ENCODE measurements at places on chromosomes 2 and 18.

DNA sequence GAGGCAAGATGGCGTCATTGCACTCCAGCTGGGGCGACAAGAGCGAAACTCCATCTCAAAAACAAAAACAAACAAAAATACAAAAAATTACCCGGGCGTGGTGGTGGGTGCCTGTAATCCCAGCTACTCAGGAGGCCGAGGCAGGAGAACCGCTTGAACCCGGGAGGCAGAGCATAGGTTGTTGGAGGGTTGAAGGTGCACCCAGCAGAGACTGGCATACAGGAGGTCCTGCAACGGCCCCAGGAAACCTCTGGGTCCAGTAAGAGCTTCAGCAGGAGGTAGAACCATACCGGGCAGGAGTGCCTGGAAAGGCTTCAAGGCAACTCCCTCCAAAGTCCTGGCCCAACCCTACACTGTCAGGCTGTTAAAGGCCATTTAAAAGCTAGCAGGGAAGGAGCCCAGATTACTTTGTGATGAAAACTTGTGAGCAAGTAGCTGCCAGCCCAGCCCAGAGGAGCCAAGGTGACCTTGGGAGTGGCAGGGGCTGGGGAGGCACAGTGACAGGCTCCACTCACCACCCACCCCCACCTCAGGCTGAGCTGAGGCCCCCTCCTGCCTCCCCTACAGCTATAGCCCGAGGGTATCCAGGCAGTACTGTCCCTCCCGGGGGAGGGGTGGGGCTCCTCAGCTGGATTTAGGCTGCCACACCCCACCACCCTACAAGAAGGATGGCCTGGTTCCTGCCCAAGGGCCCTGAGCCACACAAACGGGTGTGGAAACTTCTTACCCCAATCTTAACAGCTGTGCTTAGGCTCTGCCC is 28.1 kb downstream of the TFCP2L1 start:
- DNase-seq, result no peak

GRCh38 chr2:98504381-98505109 is 59.9 kb downstream of the INPP4A start:
- DNase-seq, result no peak

DNA sequence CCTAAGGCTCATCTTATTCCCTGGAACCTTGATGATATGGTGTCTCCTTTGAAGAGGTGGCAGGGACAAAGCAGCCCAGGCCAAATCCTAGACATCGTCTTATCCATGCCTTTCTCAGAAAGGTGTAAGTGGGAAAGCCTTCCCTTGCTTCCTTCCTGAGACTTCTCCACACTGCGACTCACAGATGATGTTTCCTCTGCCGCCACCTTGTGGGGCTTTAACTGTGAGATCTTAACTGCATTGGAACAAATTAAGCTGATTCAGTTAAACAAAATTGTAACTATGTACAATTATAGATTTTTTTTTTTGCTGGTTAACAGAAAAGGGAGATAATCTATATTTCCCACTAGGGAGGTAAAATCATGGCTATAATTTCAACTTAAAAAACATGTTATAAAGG is 10.0 kb upstream of the GCA start:
- DNase-seq, result no peak

DNA sequence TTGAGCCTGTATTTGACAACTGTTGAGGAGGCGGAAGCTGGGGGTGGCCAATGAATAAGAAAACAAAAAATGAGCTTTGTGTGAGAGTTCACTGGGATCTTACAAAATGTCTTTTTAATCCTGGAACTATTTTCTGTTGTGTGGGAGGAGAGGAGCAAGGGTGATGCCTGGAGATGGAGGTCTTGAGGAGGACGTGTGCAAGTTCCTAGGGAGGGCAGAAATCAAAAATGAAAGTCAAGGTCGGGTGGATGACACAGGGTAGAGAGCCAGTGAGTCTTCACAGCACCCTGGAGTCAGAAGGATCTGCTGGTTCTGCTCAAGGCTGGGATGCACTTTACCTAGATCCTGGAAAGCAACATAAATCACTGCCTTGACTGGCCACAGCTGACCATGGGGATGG is 180.3 kb upstream of the PKDCC start:
- no peak for DNase-seq

GRCh38 chr2:8631465-8632005 is 50.3 kb upstream of the ID2 start:
- DNase-seq, result no peak

DNA sequence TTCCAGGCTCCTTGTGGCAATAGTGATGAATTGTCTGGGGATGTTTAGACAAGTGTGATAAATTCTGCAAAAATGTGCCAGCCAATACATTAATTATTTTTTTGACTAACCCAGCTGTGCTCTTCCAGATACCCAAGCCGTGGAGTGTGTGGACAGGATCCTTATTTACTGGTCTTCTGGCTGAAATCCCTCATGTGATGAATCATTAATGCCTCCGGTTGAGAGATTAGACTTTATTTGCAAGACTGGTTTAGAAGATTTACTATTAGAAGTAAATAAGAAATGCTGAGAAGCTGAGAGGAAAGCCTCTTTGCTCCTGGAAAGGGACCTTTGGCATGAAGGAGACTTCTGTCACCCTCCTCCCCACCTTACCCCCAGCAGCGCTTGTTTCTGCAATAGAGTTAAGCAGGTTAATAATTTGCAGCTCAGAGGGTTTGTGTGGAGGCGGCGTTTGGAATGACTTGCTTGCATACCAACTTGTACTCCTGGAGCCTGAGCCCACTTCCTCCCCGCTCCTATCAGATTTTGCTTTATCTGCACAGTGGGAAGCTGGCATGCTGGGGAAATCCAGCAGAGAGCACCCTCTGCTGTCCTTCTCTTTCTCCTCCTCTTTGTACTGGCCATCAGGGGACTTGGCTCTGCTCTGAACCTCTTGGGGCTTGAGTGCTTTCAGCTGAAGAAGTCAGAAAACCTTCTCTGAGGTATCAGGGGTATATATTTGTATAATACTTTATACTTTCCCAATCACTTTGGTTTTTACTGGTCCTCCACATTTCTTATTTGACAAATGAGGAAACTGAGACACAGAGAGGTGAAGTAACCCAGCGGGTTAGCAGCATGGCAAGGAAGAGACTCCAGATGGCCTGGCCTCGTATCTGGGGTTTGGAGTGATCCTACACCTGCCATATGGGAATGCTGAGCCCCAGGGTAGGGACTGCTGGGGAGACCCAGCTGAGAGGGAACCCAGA is 16.3 kb downstream of the SLC3A1 start:
- no peak for DNase-seq

DNA sequence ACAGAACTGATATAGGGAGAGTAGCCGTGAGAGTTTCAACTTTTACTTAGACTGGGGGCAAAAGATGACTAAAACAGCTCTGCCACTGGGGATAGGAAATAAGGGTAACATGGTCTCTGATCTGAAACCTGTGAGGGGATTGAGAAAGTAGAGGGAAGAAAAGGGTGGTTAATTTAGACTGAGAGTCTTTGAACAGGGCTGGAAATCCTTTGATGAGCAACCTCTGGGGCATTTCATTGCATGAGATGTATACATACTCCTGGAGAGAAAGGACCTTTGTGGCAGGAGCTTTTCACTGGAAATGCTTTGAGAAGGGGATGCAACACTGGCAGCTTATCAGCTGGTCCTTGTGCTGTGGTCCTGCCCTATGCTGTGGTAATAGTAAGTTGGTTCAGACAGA is 9.4 kb downstream of the GALNT1 start:
- DNase-seq, result no peak

DNA sequence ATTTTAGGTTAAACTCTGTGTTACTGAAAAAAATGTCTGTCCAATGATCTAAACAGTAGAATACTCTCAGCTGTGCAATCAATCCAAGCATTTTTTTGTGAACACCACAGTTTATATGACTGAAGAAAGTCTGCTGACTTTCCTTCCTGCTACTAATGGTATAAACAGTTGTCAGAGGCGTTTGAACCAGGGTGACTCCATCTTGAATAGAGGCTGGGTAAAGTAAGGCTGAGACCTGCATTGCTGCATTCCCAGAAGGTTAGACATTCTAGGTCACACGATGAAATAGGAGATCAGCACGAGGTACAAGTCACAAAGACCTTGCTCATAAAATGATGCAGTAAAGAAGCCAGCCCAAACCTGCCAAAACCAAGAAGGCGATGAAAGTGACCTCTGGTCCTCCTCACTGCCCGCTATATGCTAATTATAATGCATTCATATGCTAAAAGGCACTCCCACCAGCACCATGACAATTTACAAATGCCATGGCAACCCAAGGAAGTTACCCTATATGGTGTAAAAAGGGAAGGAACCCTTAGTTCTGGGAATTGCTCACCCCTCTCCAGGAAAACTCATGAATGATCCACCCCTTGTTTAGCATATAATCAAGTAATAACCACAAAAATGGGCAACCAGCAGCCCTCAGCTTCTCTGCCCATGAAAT is 31.3 kb downstream of the POU3F3 start:
- no peak for DNase-seq

DNA sequence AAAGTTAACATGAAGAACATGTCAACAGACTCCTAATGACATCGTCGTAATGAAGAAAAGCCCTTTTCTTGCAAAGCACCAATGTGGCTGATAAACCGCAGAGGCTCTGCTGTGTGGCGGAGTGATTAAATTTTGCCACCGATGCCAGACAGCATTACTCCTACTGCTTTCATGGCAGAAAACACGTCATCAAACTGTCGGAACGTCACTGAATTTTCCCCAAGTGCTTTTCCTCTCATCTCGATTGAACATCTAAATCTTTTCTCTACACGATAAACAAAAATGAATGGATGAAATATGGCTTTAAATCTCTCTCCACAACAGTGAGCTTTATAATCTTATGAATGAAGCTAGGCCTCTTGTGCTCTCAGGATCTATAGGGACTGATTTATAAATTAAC is 159.8 kb upstream of the REG3G start:
- no peak for DNase-seq

- DNase-seq, result no peak
Measured at GRCh38 chr2:88714667-88715066, 23.2 kb downstream of the RPIA start.

DNA sequence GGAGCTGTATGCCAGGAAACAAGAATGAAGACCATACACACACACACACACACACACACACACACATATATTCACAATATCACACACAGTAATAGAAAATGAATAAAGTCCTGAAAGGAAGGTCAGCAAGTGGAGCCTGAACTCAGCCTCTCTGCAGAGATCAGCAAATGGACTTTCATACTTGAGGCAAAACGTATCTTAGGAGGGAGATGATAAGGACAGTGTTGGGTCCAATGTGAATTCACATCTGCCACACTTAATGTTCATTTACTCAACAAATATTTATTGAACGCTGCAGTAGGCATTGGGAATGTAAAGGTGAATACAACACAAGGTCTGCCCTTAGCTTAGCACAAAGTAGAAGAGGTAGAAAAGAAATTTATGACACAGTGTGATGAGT is 2.7 kb upstream of the MTLN start:
- DNase-seq, result no peak

DNA sequence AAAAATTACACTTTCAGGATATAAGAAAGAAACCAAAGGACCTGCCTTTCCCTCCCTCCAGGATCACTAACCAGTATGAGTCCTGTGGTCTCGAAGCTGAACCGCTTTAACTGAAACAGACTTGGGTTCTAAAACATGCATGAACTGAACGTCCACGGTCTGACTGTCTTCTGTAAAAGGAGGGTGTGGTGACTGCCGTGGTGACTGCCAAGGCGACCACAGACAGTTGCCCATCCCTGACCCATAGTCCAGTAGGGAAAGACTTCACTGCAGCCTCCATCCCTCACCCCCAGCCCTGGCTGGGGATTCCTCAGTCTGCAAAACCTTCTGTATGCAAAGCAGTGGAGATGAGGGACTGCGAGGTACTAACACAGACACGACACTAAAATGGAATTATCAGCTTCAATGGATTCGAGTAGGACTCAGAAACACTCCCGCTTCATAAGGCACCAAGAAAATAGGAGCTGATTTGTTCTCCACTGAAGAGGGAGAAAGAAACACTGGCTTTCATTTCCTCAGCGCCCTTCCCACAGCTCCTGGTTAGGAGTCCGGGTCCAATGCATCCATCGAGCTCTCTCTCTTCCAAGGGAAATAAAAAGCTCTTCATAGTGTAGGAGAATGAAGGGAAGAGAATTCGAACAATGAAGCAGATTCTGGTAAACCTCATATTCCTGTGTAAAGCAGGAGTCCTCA is 197.2 kb downstream of the HDAC4 start:
- DNase-seq, result no peak

DNA sequence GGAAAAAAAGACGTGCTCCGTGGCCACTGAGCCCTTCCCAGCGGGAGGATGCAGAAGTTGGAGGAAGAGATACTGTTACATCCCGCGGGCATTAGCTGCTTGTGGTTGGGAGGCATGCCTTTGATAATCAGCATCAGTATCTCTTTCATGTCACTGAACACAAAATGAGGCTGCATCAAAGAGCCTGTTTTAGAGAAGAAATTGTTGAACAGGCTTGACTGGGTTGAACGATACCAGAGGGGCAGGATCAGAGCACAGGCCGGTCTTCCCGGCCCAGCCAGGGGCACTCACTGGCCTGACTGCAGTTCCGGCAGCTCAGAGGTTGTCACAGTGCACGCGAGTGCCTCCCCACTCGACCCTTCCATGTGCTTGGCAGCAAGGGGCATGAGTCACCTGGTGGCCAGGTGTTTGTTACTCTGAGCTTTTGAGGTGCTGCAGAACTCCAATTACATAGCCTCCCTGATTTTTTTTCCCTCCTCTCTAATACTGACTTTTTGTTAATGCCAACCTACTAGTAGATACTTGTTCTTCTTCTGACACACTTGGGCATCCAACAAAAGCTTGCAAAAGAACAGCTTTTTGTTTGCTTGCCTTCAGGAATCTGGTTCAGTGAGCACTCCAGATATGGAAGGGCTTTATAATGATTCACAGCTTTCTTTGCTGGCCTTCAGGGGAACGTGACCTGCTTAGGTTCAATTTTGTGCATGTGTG is 121.6 kb downstream of the VAPA start:
- DNase-seq, result no peak

GRCh38 chr2:12207491-12207890 is 461.1 kb downstream of the LPIN1 start:
- DNase-seq, result no peak

DNA sequence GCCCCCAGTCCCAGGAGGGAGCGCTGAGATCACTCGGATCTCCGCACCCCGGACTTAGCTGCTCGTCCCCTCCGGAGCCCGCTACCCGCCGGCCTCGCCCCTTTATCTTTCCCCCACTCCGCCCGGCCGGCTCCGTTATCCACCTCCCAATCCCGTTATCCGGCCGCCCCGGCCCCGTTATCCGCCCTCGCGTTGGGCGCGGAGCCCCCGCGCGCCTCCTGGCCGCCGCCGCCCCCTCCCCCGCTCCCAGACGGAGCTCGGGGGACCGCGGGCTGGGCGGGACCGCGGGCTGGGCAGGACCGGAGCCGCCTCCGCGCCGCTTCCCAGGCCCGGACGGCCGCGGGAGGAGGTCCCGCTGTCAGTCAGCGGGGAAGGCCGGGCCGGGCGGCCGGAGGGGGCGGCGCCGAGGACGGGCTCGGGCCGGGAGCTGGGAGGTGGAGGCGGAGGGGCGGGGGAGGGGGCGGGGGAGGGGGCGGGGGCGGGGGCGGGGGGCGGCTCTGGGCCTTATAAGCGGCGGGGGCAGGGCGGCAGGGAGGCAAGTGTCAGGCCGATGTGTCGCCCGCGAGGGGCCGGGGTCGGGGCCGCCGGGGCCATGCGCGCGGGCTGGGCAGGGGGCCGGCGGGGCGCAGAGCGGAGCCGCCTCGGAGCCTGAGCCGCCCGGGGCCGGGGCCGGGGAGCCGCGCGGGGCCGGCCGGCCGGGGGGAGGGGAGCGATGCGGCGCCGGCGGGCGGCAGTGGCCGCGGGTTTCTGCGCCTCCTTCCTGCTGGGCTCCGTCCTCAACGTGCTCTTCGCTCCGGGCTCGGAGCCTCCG is at the start of gene PKDCC:
Gene PKDCC, plus strand, starts transcription at position 534 of the 811 bp plus-strand sequence. Its CDS starts 179 bp downstream, at position 713.
- DNase-seq, result no peak

- DNase-seq, result no peak
Measured at GRCh38 chr2:239438368-239438767, 37.5 kb upstream of the HDAC4 start.

- no peak for DNase-seq
Measured at GRCh38 chr2:31937741-31938140, 73.1 kb downstream of the MEMO1 start.

Data from stimulated activated CD4-positive, alpha-beta T cell treated with anti-CD3 and anti-CD28 coated beads, Interleukin-12 subunit alpha, Interleukin-12 subunit beta, amount 100 ng/mL, for 24 hours (primary cell).